ENCODE measurements at places on chromosomes 12 and 14.

GRCh38 chr12:108302016-108302402 is 37.1 kb downstream of the CMKLR1 start:
- DNase-seq: no peak

DNA sequence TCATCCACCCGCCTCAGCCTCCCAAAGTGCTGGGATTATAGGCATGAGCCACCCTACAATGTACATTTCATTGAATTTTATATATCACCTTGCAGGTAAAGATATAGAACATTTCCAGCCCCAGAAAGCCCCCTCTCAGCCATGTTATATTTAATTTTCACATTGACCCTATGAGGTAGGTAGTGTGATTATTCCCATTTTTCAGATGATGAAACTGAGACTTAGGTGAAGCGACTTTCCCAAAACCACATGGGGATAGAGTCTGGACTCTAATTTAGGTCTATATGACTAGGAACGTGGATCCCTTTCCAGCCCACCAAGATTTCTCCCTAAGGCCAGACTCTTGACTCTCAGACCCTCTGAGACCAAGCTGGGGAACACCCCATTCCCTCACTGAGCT is 15.7 kb upstream of the POP5 start:
- no peak for DNase-seq

DNA sequence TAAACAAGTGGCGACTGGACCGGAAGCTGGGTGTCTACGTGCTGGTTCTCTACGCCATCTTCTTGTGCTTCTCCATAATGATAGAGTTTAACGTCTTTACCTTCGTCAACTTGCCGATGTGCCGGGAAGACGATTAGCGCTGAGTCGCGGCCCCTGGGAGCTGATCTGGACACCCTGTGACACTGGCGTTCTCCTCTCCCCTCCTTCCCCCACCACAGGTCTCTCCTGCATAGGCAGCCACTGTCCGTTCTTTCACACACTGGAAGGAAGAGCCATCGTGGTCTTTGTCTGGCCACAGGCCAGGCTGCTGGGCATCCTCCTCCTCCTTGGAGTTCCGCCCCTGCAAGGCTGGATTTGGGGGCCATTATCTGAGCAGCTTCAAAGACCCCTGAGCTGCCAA is 20.1 kb upstream of the RIN3 start:
- no peak for DNase-seq

- peak; percentile 30 for DNase-seq
Observed at GRCh38 chr12:130337488-130338303, at the start of gene PIWIL1. TSS of gene PIWIL1 (plus strand) at chr12:130337887. CDS start at chr12:130342592, 4,705 bp downstream.

DNA sequence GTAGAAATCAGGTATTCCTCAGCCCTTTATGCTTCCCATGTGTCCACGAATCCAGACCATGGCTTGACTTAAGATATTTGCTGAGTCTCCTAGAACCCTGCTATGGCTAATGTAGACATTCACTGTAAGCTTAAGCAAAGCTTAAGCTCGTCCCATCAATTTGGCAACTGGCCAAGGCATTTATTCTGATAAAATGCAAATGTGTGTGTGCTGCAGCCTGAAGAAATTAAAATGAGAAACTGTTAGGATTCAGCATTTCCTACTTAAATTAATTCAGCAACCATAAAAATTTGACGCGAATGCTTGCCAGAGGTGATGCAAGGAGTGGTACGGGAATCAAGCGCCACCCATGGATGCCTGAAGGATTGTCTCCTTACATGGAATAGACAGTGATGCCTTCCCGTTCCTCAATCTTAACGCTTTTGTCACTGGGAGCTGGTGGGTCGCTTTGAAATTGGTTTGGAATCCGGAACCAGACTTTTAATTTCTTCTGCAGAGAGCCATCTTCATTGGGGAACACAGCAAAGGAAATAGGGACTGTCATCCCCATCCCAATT is 13.2 kb downstream of the HEBP1 start:
- DNase-seq: no peak

GRCh38 chr12:109566424-109566823 is 6.9 kb downstream of the MMAB start:
- DNase-seq: no peak

DNA sequence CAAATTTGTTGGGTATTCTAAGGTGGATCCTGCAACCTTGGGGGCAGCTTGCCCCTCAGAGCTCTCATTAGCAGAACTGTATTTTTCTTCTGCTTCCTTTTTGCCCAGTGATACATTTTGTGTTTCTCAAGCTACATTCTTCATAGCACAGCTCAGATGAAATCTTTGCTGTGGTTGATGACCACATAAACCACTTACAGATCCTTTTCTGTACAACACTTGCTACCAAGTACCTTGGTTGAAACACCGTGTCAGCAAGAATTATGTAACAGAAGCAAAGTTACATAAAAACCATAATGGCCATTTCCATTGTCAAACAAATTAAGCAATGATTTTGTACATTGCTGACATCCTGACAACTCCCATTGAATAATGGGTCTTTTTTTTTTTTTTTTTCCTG is 9.7 kb upstream of the PLBD1 start:
- no peak for DNase-seq

- DNase-seq: no peak
Observed at GRCh38 chr12:111975161-111975931, 37.6 kb downstream of the TMEM116 start.

- DNase-seq: no peak
Observed at GRCh38 chr12:63440048-63440447, 228.2 kb downstream of the DPY19L2 start.

DNA sequence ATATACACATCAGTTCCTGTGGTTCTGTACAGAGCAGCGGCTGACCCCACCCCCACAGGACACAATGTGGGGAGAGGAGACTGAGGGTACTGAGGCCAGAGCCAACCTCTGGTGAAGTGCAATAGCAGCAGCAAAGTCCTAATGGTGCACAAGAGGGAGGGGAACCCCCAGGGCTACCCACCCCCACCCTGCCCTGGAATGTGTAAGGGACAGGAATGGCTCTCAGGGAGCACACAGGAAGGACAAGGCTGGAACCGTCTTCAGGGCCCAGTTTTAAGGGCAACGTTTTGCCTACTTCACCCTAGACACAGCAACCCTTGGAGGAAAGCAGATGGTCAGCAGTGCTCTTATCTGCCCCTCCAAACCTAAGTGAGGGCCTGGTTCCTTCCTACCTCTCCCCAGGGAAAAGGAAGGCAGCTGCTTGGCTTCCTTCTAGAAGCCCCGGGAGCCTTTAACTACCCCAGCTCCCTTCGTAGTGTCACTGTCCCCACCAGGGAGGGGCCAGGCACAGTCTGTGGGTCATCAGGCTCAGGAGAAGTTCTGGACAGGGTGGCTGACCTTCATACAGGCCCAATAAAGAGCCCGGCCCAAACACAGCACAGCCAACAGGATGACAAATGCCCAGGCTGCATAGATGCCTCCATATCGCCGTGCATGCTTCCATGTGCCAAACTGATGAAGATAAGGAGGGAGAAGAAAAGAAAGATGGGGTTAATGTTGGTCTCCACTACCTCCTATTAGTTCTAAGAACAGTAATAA is 3.0 kb downstream of the PIP4P1 start:
- no peak for DNase-seq

- no peak for DNase-seq
Observed at GRCh38 chr12:101889211-101889752, 11.9 kb downstream of the DRAM1 start.

DNA sequence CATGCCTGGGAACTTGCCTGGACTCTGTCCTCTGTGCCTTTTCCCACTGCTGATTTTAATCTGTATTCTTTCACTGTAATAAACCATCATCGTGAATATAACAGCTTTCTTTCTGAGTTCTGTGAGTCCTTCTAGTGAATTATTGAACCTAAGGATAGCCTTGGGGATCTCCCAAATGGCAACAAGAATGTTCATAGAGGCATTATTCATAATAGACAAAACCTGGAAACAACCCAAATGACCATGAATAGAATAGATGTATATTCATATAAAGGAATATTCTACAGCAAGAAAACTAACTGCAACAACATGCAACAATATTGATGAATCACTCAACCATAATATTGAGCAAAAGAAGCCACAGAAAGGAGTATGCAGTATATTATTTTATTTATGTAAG is 44.7 kb upstream of the CEP83 start:
- no peak for DNase-seq

Measured in mucosa of descending colon (tissue), 3 donors.